ENCODE measurements at places on chromosomes 5 and 9. TPM values are rescaled to one million over a fixed set of nuclear protein-coding genes. Genes with fewer than 3 reads are reported as not detected.

FGD3 gene
- total RNA-seq: 14.2 TPM

RANBP3L gene
- 14.7 TPM for total RNA-seq

IL4 gene
- not detected for total RNA-seq

SLC25A48 gene
- 0.62 TPM for total RNA-seq

ASS1 gene
- 9.8 TPM for total RNA-seq

ROR2 gene
- 0.94 TPM for total RNA-seq

BRIX1 gene
- 49.4 TPM for total RNA-seq

- no peak for DNase-seq
Measured at GRCh38 chr5:97388794-97389193, 205.7 kb upstream of the RIOK2 start.

GRCh38 chr5:103402851-103403250 lies 144.3 kb downstream of the MACIR start:
- DNase-seq: no peak

- no peak for DNase-seq
Measured at GRCh38 chr5:172334196-172334595, 50.6 kb upstream of the UBTD2 start.

DNA sequence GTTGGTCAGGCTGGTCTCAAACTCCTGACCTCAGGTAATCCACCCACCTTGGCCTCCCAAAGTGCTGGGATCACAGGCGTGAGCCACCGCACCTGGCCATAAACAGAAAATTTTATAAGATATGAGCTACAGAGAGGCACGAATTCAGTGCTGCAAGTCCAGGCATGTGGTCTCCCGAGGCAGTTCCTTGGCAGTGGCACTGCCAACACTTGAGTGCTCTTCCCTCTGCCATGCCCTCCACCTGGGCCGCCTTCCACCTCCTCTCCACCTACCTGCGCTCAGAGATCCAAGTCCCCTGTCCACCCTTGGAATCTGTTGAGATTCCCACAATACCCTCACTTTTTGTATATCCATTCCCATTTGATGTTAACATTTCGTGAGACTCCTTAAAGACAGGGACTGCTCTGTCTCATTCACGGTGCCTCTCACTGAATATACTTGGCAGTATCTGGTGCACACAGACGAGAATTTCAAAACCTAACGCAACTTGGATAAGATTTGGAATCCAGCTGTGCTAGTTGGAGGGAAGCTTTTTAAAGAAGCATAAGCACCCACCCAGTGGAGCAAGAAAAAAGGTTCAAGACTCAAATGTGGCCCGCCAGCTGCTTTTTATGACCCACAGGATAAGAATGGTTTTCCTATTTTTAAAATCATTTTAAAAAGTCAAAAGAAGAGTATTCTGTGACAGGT lies 68.3 kb downstream of the DCP2 start:
- no peak for DNase-seq

GRCh38 chr5:53590759-53591158 lies 30.3 kb downstream of the NDUFS4 start:
- no peak for DNase-seq

DNA sequence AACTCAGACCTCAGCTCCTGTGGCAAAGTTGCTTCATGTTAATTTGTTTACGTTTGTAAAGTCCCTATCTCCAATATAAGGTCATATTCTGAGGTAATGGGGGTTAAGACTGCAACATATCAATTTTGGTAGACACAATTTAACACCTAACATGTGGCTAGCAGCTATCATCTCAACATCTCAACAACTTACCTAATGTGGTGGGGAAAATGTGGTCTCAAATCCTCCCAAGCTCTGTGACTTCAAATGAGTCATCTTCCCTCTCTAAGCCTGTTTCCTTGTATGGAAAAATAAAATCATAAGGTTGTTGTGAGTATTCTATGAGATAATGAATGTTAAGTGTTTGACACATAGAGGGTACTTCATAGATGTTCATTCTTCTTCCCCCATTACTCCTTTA lies 443.3 kb downstream of the CDK5RAP2 start:
- no peak for DNase-seq

DNA sequence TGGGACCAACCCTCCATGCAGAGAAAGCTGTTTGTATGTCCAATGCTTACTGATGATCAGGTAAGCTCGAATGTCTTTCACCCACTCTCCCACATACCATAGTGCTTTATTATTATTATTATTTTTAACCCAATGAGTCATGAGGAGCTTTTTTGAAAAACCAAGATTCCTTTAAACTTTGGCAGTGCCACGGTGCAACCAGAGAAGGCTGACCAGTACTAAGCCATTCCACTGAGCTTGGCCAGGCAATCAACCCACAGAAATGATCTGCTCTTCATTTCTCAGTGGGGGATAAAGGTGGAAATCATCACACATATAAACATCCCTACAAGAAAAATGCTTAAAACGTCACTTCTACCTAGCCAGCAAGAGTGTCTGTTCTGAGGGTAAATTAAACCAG lies 35.5 kb downstream of the JAKMIP2 start:
- no peak for DNase-seq

DNA sequence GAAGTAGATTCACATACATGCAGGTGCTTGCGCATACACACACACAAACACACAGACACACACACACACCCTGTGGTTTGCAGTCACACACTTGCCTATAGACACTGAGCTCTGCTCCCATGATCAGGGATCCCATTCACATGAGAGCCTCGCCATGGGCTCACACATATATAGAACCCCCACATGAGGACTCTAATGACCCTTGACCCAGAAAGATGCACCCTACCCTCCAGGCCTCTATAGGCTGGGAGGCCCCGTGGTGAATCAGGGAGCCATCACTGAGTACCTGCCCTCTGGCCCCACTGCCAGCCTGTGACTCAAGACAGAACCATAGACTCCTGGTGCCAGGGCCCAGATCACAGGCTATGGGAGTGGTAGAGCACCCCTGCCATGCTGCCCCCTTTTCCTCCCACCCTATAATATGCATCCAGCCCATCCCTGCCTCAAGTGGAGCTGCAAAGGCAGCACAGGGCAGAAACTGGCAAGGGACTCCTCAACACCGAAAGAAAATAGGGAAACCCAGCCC lies 3.3 kb upstream of the AQP3 start:
- no peak for DNase-seq

DNA sequence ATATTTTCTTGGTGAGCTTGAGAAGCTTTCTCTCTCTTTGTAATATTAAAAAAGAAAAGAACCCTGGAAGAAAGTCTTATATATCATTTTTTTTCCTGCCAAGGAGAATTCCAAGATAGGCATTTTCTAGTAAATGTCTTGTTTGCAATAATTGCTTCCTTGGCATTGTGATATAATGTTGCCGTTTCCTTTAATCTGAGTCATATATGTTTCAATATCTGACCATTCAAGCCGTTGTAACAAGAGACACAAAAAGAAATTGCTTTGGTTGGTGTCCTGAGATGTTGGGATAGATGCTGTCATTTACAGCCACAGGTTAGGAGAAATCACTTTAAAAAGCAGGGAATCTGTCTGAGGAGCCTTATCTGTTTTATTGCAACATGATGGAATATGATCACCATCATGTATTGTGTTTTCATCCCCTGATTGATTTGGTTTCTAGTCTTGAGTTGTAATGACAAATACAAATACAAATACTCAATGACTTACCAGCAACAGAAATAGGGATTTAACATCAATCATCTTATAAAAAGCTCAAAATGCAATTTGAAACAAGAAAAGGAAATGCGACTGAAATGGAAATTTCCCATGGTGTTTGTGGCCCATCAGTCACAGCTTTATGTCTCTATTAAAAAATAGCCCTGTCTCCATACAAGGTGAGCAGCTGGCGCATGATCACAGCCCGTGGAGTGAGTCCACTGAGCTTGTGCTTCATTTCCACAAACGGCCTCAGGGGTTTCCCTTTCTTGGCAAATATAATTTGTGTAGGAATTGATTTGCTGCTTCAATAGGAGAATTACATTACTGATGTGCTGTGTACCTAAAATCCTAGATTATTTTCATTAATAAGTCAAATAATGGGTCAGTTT lies 250.1 kb upstream of the TRPC7 start:
- no peak for DNase-seq

DNA sequence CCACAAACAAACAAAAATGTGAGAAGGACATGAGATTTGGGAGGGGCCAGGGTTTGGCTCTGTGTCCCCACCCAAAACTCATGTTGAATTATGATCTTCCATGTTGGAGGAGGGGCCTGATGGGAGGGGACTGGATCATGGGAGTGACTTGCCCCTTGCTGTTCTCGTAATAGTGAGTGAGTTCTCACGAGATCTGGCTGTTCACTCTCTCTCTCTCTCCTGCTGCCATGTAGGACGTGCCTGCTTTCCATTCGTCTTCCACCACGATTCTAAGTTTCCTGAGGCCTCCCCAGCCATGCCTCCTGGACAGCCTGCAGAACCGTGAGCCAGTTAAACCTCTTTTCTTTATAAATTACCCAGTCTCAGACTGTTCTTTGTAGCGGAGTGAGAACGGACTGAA lies 118.7 kb downstream of the RXRA start:
- DNase-seq: no peak
